ENCODE measurements at places on chromosomes 11 and 22. TPM values are rescaled to one million over a fixed set of nuclear protein-coding genes. Genes with fewer than 3 reads are reported as not detected.

DNA sequence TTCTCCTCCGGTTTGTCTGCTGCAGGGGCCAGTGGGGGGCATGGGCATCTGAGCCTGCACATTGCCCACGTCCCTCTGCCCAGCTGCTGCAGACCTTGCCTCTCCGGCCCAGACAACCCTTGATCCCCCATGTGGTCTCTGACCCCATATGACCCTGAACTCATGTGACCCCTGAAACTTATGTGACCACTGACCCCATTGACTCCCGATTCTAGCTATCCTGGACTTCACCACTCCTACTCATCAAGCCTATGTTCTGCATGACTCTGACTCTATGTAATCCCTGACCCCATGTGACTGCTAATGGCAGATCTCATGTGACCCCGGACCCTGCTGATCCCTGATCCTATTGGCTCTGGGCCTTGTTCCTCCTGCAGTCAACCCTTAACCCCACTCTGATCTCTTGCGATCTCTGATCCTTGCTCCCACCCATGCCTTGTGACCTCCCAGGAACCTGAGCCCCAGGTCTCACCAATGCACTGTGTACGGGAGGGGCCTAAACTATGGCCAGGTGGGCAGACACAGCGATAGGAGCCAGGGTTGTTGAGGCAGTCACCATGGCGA, 5.7 kb downstream of the LTBP3 start:
- no peak for DNase-seq

GRCh38 chr11:6248248-6248647, 9.4 kb downstream of the CNGA4 start:
- DNase-seq = no peak

GRCh38 chr11:111457731-111458368, 54.3 kb downstream of the BTG4 start:
- DNase-seq = no peak

DNA sequence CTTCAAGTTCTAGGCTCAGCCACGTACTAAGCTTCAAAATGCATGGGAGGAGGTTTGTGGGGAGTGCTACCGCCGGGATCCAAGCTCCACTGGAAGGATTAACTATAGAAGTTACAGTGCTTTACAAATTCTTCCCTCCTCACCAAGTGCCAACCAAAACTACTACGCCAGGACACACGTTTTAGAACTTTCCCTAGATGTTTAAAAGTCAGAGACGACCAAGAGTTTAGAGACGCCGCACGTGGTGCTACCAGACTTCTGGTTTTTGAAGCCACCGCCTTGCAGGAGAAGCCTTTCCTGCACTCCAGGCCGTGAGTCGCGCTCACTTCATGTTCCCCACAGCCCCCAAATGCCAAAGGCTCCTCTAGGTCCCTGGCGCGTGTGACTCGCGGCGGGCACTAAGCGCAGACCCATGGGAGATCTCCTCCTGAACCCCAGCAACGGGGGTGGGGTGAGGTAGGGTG, 734 bp downstream of the SNU13 start:
- DNase-seq = no peak

GRCh38 chr22:39343259-39344045, 6.3 kb upstream of the SYNGR1 start:
- no peak for DNase-seq

- no peak for DNase-seq
These were observed 10.4 kb downstream of the NUP98 start for GRCh38 chr11:3786781-3787428.

DNA sequence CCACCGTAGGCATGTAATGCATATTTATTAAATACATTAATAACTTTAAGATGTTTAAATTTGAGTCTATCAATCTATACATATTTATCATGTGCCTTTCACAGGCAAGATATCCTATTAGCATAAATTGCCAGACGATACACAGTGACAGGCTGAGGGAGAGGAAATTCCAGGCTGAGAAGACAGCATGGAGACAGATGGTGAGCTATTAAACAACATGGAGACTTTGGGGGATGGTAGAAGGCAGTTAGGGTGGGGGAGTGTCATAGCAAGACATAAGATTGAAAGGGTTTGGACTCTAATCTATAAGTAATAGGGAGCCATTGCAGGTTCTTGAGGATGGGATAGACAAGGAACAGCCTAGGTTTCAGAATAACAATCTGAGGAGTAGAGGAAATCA, 138.5 kb downstream of the NXPE2 start:
- DNase-seq = no peak

GRCh38 chr11:68412593-68413475, 47.7 kb upstream of the PPP6R3 start:
- DNase-seq = no peak

ASCL2 gene
- total RNA-seq = not detected

DNA sequence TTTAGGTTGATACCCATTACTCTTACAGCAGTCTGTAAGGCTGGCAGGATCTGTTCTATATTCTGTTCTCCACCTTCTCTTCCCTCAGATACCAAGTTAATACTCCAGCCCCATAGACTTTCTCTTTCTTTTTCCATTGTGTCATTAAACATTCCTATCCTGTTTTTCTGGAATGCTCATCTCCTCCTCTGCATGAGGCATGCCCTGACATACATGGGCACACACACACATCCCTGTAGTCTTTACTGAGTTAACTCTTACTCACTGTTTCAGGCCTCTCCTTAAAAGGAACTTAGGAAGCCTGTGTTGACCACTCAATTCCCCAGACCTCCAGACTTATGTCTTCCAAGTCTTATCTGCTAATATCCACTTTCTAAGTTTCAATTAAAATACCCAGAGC, 476.8 kb downstream of the METTL15 start:
- DNase-seq = no peak

DNA sequence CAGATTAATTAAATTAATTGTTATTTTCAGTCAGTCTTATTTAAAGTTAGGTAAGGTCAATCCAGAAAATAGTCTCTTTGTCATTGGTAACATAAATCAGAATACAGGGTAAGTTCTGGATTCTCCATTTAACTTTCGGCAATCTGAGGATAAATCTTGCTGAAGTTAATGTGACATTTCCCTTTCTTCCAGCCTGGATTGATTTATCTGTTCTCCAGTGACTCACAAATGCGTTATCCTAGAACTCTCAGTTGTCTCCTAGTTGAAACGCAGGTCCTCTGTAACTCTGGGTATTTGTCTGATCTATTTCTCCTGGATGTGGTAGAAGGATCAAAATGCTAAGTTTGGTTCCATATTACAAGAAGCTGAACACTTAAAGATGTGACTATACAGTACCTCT, 21.0 kb downstream of the OR51E1 start:
- DNase-seq = no peak

- no peak for DNase-seq
These were observed 15.7 kb downstream of the GRIK4 start for GRCh38 chr11:120527111-120527761.

OR8D1 gene
- total RNA-seq = not detected

DNHD1 gene
- total RNA-seq = 2.5 TPM

SLC15A3 gene
- total RNA-seq = 8.7 TPM

GRCh38 chr22:26170112-26170492, 840 bp downstream of the SEZ6L start:
- DNase-seq = no peak

GRCh38 chr22:33931406-33931805, 11.1 kb upstream of the LARGE1 start:
- no peak for DNase-seq

ZDHHC8 gene
- total RNA-seq = 14.8 TPM

ANGPTL5 gene
- not detected for total RNA-seq

DNA sequence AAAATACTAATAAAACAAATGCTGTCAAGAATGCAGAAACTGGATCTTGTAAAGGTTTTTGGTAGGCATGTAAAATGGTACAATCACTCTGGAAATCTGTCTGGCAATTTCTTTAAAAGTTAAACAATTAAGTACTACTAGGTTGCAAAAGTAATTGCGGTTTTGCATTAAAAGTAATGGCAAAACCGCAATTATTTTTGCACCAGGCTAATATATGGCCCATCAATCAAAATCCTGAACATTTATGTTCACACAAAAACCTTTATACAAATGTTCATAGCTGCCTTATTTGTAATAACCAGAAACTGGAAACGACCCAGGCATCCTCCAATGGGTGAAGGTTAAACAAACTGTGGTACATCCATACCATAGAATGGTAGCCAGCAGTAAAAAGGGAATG, 24.6 kb upstream of the ZDHHC13 start:
- no peak for DNase-seq

OR52I2 gene
- total RNA-seq = not detected

DNA sequence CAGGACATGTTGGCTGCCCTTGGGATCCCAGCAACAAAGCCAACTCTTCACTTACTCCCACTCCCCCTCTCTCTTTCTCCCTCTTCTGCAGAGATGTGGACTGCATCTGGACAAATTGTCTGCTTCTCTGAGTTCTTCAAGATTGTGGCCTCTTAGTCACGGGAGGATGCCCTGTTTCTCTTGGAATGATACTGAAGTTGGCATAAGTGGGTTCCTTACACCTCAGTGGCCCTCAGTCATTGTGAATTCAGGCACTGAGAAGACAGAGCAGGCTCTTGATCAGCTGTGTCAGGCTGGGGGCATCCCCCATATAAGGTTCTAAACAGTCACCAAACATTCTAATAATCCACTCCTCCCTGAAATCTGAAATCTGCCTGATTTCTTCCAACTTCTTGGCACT, 6.1 kb upstream of the E2F8 start:
- no peak for DNase-seq
